Upper lobe of right lung (tissue), 1 donor: ENCODE measurements at places on chromosomes 2 and 18. TPM values are rescaled to one million over a fixed set of nuclear protein-coding genes. Genes with fewer than 3 reads are reported as not detected.
A peak's percentile ranks its signal among the peaks of the same experiment; 100 is the strongest.

NR4A2 gene
- 3.5 TPM for total RNA-seq

FAP gene
- 5.4 TPM for total RNA-seq

- H3K4me1 ChIP-seq, result no peaks in the 10 kb centered on the region
- H3K4me3 ChIP-seq, result no peak overlapping the region
- no peak overlapping the region for H3K27ac ChIP-seq
- DNase-seq, result no peak
Observed at GRCh38 chr2:223460774-223461211, 141.4 kb downstream of the SCG2 start.

DNA sequence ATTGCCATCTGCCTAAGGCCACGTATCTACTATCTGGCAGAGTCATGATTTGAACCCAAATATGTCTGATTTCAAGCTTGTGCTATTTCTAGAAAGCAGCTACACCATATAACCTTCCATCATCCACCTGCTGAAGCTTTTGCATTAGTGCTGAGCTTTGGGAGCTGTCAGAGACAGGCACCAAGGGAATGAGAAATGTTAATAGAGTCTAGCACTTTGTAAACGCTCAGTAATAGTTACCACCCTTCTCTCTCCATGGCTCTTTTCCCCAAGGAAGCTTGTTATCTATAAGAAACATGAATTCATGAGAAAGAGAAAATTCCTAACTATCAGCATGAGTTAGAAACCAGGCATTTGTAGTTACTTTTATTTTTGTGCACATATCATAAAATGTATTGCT, 151.5 kb downstream of the CPS1 start:
- DNase-seq, result no peak
- no peak overlapping the region for H3K4me3 ChIP-seq
- no peaks in the 10 kb centered on the region for H3K36me3 ChIP-seq

FLACC1 gene
- total RNA-seq, result 3.6 TPM

FBLN7 gene
- 5.4 TPM for total RNA-seq

OSBPL6 gene
- total RNA-seq, result 2.6 TPM

- peaks cover 32% of the 10 kb centered on the region for H3K4me1 ChIP-seq
- H3K36me3 ChIP-seq, result no peaks in the 10 kb centered on the region
- H3K27ac ChIP-seq, result peak overlapping the region; percentile 19
Observed at GRCh38 chr2:105790461-105791149, 45.9 kb downstream of the NCK2 start.

DNA sequence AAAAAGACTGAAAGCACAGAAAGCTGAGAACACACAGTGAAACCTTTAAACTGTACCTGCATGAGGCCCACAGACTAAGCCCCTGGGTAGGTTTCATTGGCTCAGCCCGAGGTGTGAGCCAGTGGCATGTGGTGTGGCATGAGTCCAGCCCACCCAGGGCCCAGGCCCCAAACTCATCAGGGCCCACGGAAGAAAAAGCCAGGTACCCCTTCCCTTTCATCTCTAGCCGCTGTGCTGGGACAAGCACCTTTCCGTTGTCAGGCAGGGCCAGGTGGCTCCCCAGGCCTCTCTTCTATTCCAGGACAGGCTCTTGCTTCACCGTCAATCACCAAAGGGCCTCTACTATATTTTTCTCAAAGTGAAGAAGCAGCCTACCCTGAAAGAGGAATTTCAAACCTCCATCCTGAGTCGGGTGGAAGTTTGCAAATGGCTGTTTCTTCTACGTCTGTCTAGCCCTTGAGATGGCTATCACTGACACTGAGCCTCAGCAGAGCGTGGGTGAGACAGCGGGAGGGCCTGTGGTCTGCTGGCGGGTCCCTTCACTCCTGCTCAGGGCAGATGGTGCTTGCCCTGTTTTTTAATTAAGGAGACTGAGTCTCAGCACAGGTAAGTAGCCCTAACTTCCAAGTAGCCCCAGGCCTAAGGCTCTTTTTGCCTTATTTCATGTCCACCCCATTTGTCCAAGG, 8.6 kb downstream of the DNAJB2 start:
- no peak overlapping the region for H3K4me3 ChIP-seq
- H3K36me3 ChIP-seq, result peaks cover 27% of the 10 kb centered on the region
- H3K27ac ChIP-seq, result no peak overlapping the region
- H3K27me3 ChIP-seq, result no peaks in the 10 kb centered on the region
- peak; percentile 37 for DNase-seq

GALNT3 gene
- total RNA-seq, result 25.8 TPM

LRRC30 gene
- total RNA-seq, result not detected

- H3K27ac ChIP-seq, result no peak overlapping the region
- no peaks in the 10 kb centered on the region for H3K4me1 ChIP-seq
- no peaks in the 10 kb centered on the region for H3K36me3 ChIP-seq
- no peak for DNase-seq
Observed at GRCh38 chr2:65486802-65487201, 54.4 kb upstream of the SPRED2 start.

GRCh38 chr18:58249712-58250111, 205.7 kb downstream of the NEDD4L start:
- no peaks in the 10 kb centered on the region for H3K27me3 ChIP-seq
- H3K27ac ChIP-seq, result no peak overlapping the region
- H3K4me1 ChIP-seq, result no peaks in the 10 kb centered on the region
- no peak overlapping the region for H3K4me3 ChIP-seq
- no peak for DNase-seq

CCBE1 gene
- total RNA-seq, result 27.8 TPM

GRCh38 chr2:37458133-37458532, 113.7 kb downstream of the QPCT start:
- H3K36me3 ChIP-seq, result no peaks in the 10 kb centered on the region
- H3K4me3 ChIP-seq, result no peak overlapping the region

DNA sequence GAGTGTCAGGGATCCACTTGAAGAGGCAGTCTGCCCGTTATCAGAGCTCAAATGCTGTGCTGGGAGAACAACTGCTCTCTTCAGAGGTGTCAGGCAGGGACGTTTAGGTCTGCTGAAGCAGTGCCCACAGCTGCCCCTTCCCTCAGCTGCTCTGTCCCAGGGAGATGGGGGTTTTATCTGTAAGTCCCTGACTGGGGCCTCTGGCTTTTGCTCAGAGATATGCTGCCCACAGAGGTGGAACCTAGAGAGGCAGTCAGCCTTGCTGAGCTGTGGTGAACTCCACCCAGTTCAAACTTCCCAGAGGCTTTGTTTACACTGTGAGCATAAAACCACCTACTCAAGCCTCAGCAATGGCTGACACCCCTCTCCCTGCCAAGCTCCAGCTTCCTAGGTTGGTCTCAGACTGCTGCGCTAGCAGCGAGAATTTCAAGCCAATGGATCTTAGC, 38.1 kb downstream of the PLEK start:
- no peaks in the 10 kb centered on the region for H3K27me3 ChIP-seq
- no peak for DNase-seq
- H3K27ac ChIP-seq, result no peak overlapping the region
- H3K4me1 ChIP-seq, result no peaks in the 10 kb centered on the region
- no peaks in the 10 kb centered on the region for H3K36me3 ChIP-seq

TM4SF20 gene
- not detected for total RNA-seq

DNA sequence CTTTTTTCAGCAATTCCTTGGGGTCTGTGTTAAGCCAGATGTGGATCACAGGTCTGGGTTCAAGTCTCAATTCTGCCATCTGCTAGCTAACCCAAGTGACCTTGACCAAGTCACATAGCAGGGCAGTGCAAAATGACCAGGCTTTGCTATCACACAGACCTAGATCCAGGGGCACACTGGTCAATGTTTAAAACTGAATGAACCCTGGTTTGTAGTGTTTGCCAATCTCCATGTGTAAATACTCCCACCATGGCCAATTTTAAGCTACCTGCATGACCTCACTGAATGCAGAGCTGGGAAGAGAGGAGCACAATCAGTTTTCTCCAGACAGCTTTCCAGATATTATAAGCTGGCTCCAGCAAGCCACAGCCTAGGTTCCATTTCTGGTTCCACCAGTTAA, 142.9 kb downstream of the CHST9 start:
- H3K4me1 ChIP-seq, result no peaks in the 10 kb centered on the region
- peaks cover 8% of the 10 kb centered on the region for H3K27me3 ChIP-seq
- no peak for DNase-seq
- H3K27ac ChIP-seq, result no peak overlapping the region

PELI1 gene
- total RNA-seq, result 35.8 TPM

GRCh38 chr2:224405412-224405811, 3.5 kb upstream of the FAM124B start:
- no peak for DNase-seq
- H3K36me3 ChIP-seq, result no peaks in the 10 kb centered on the region
- H3K4me3 ChIP-seq, result no peak overlapping the region
- H3K27me3 ChIP-seq, result no peaks in the 10 kb centered on the region

DNA sequence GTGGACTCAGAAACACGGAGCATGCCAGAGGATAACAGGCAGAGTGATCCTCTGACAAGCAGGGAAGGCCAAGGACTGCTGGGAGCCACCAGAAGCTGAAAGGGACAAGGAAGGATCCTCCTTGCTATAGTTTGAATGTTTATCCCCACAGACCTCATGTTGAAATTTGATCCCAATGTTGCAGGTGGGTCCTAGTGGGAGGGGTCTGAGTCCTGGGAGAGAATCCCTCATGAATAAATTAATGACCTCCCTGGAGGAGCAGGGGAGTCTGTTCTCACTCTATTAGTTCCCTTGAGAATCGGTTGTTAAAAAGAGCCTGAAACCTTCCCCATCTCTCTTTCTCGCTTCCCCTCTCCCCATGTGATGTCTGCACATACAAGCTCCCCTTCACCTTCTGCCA, 124.4 kb downstream of the FBXO15 start:
- H3K36me3 ChIP-seq, result no peaks in the 10 kb centered on the region
- DNase-seq, result no peak
- H3K27me3 ChIP-seq, result peaks cover 4% of the 10 kb centered on the region
- H3K27ac ChIP-seq, result no peak overlapping the region

DNA sequence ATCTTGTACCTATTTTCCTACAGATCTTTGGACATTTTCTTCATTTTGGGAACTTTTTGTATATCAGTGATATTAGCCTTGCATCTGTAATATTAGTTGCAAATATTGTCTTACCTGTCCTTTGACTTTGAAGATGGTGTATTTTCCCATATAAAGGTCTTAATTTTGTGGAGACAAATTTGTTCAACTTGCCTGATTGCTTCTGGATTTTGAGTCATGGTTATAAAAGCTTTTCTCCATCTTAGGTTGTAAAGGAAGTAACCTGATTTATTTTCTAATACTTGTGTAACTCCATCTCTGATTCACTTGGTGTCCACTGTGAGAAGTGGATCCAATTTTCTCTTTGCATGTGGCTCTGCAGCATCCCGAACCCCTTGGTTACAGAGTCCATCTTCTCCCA, 97.7 kb upstream of the OTOS start:
- no peak for DNase-seq
- no peak overlapping the region for H3K27ac ChIP-seq
- no peak overlapping the region for H3K4me3 ChIP-seq
- no peaks in the 10 kb centered on the region for H3K27me3 ChIP-seq
- H3K4me1 ChIP-seq, result peaks cover 12% of the 10 kb centered on the region
- no peaks in the 10 kb centered on the region for H3K36me3 ChIP-seq

DNA sequence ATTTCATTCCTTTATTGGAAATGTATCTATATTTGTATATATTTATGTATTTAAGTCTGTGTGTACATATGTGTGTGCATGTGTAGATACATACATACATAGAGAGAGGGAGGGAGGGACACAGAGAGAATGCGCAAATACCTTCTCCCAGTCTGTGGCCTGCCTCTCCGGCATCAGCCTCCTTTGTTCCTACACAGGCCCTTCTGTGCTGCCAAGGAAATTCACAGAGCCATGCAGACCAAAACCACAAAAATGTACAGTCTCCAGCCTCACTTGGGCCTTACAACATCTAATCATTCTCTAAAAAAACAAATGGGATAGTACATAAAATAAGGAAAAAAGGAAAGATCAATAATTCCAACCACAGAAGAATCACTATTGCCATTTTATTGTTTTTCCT, 8.8 kb upstream of the CRACDL start:
- H3K27me3 ChIP-seq, result no peaks in the 10 kb centered on the region
- no peak overlapping the region for H3K27ac ChIP-seq
- H3K36me3 ChIP-seq, result no peaks in the 10 kb centered on the region
- no peaks in the 10 kb centered on the region for H3K4me1 ChIP-seq
- DNase-seq, result no peak
- no peak overlapping the region for H3K4me3 ChIP-seq

- no peak overlapping the region for H3K27ac ChIP-seq
- DNase-seq, result no peak
- H3K36me3 ChIP-seq, result no peaks in the 10 kb centered on the region
- H3K4me3 ChIP-seq, result no peak overlapping the region
- H3K4me1 ChIP-seq, result peaks cover 3% of the 10 kb centered on the region
- H3K27me3 ChIP-seq, result no peaks in the 10 kb centered on the region
Observed at GRCh38 chr2:152024477-152024876, 74.4 kb downstream of the CACNB4 start.

KCNS3 gene
- 47.8 TPM for total RNA-seq

GRCh38 chr18:77544792-77545191, 295.1 kb downstream of the GALR1 start:
- no peaks in the 10 kb centered on the region for H3K4me1 ChIP-seq
- no peak for DNase-seq

SERPINB12 gene
- total RNA-seq, result not detected

KATNAL2 gene
- 3.1 TPM for total RNA-seq

DNA sequence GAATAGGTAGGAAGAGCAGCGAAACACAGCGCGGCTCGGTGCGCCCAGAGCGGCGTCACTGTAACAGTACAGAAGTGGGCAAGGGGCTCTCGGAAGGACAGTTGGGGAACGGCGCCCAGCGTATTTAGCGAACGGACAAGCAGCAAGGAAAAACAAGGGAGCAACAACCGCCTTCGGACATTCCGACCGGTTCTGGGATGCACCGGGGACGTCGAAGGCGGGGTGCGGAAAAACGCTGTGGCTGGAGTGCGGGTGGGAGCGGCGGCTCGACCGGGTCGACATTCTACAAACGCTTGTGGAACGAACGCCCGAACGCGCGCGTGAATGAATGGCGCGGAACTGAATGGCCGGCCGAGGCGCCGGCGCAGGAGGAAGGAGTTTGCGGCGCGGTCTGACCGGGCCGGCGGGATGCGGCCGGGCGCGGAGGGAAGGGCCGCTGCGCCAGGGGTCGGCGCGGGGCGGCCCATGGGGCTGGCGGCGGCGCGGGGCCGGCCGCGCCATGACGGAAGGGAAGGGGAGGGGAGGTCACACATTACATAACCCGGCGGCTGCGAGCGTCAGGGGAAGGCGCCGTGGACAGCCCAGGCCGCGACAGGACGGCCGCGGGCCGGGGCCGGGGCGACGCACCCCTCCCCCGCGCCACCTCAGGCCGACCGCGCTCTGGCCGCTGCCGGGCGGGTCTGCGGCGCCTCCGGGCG, 605 bp downstream of the REV1 start:
- H3K27me3 ChIP-seq, result no peaks in the 10 kb centered on the region
- peak overlapping the region; percentile 79 for H3K27ac ChIP-seq
- peaks cover 28% of the 10 kb centered on the region for H3K4me1 ChIP-seq
- peak overlapping the region; percentile 96 for H3K4me3 ChIP-seq

INPP5D gene
- total RNA-seq, result 33.3 TPM

DNA sequence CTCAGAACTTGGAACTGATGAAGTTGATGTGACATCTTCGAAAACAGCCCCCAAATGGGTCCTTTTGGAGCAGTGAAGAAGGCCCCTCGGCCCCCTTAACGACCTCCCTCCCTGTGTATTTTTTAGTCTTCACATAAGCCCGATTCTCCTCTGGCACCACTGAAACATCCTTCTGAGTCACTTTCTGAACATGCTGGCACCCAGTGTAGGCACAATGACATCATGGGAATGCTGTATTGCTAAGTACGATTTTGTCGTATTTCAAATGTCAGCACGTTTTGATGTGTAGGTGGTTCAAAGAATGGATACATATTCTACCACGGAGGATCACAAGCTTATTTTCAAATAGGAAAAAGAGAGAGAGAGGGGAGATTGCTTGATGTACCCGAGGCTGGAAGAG, 111.7 kb upstream of the RIOK3 start:
- H3K27me3 ChIP-seq, result no peaks in the 10 kb centered on the region
- H3K27ac ChIP-seq, result peak overlapping the region; percentile 45
- no peak overlapping the region for H3K4me3 ChIP-seq

GRCh38 chr2:72347081-72347480, 199.4 kb upstream of the CYP26B1 start:
- H3K27ac ChIP-seq, result no peak overlapping the region
- no peaks in the 10 kb centered on the region for H3K27me3 ChIP-seq
- H3K4me3 ChIP-seq, result no peak overlapping the region
- H3K36me3 ChIP-seq, result no peaks in the 10 kb centered on the region
- H3K4me1 ChIP-seq, result no peaks in the 10 kb centered on the region
